CD4-positive, alpha-beta T cell treated with Interleukin-17A for 1 hour (primary cell): ENCODE measurements at places on chromosomes 5 and 9.

- no peak for DNase-seq
These were observed 12.6 kb upstream of the SOWAHA start for GRCh38 chr5:132800545-132800944.

DNA sequence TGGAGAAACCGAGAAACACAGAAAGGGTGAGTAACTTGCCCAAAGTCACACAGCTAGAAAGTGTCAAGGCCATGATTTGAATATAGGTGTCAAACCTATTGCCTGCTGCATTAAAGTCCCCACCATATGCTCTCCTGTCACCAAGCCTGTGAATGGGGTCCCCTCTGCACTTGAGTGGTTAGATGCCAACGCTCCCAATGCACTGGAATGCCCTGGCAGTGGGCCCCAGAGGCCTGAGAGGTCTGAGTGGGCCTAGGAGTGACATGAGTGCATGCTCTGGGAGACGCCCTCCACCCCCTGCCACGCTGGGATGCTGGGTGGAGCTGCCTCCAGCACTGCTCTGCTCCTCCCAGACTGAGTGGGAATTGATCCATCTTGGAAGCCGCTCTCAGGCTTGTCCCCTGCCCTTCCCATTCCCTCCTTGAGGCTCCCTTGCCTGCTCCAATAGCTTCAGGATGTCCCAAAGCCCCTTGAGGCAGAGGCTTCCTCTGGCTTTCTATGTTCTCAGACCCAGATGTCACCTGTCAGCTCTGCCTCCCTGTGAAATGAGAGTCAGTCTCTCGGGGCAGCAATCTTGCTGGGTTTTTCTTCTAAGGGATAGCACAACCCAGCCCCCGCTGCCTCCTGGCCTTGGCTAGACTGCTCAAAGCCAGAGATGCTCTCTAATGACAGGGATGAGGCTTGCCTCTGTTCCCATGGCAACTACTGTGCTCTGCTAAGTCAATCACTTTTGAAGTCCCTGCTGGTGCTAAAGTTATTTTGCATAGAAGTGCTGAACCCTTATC, 6.6 kb upstream of the ARSI start:
- DNase-seq: no peak

- DNase-seq: no peak
These were observed 3.6 kb upstream of the OTP start for GRCh38 chr5:77641963-77642737.

DNA sequence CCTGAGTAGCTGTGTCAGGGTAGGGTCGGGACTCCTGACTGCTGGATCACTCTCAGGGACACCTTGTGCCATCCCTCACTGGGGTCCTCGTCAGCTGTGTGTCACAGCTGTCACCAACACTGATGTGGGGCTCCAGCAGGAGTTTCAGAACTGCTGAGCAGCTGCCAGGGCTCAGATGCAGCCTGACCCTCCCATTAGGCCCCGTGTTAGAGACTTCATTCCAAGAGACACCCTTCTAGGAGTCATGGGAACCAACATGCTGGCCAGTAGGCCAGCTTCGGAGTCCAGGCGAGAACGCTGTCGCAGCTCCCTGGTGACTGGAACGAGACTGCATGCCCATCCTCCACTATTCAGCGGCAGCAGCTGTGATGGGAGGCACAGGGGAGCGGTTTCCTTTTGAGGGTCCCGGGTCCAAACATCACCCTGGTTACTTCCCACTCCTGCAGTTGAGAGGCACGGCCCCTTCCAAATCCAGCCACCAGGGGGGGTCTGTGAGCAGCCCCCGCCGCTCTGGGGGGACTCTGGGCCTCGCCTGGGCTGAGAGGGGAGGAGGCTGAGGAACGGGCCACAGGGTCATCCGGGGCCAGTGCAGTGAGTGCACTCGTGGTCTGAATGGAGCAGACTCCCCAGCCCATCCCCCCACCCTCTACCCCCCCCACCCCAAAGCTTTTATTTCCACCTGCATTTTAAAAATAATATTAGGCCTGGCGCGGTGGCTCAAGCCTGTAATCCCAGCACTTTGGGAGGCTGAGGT, 12.6 kb upstream of the TCF7 start:
- DNase-seq: peak; percentile 81

DNA sequence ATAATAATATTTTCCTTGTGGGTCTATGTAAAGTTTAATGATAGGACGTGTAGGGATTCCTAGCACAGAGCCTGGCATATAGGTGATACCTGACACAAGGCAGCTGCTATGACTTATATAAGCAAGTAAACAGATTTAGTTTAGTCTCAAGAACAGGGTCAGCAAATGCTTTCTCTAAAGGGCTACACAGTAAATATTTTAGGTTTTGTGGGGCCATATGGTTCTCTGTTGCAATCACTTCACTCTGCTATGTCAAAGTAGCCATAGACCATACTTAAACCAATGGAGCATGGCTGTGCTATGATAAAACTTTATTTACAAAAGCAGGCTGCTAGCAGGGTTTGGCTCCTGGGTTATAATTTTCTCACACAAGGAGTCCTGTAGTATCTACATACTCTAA, 204.8 kb upstream of the KLF4 start:
- DNase-seq: no peak

- no peak for DNase-seq
These were observed 5.8 kb downstream of the PAEP start for GRCh38 chr9:135567311-135567710.

- DNase-seq: no peak
These were observed 38.2 kb upstream of the BTNL3 start for GRCh38 chr5:180950291-180950949.

- DNase-seq: no peak
These were observed 121.0 kb upstream of the RETREG1 start for GRCh38 chr5:16737620-16738364.

- no peak for DNase-seq
These were observed 128.2 kb upstream of the IRX2 start for GRCh38 chr5:2879701-2880100.

GRCh38 chr5:135446206-135446605, 942 bp downstream of the DCANP1 start:
- DNase-seq: no peak

DNA sequence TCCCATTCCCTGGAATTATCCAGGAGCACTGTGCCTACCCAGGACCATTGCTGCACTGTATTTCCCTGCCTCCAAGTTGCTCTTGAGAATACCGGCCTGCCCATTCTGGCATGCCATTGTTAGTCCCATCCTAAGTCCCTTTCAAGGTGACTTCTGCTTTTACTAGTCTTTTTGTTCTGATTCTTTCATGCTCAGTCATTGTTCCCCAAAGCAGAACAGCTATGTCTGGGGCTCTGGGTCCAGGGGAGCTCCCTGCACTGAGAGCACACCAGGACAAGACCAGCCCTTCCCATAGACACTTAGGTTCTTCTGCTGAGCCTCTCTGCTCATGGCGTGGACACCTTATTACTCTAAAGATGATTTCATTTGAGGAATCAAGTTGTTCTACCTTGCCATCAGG, 388.9 kb upstream of the KLF4 start:
- DNase-seq: no peak

DNA sequence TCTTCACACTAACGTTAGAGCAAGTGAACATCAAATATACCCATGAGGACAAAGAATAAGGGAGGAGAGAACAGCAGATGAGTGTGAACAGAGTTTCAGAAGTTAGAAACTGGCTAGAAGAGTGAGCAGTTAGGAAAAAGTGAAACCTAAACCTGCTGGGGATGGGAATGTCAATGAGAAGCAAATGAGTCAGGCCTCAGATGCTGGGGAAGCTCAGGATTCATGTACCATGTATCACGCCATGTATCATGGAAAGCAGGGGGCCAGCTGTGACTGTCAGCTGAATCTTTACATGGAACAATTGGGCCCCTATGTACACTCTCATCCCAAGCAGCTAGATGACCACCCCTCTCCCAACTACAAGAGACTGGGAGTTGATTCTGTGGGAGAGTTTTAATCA, 16.2 kb downstream of the GDF9 start:
- DNase-seq: no peak

DNA sequence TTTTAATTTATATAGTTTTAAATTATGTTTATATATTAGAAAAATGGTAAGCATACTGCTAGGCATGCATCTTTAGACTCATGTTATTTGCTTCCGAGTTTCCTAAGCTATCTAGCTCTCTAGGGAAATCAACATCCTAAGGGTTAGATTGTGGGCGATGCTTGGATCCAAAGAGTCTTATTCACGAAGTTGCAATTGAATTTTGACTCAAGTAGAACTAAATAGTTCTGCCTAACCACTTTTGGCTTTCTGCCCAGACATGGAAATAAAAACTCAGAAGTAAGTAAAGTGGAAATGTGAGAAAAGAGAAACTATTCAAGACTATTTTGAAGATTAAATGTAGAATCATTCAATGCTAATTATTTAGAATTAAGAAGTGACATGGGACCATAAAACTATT, 440.4 kb downstream of the CDH18 start:
- no peak for DNase-seq

DNA sequence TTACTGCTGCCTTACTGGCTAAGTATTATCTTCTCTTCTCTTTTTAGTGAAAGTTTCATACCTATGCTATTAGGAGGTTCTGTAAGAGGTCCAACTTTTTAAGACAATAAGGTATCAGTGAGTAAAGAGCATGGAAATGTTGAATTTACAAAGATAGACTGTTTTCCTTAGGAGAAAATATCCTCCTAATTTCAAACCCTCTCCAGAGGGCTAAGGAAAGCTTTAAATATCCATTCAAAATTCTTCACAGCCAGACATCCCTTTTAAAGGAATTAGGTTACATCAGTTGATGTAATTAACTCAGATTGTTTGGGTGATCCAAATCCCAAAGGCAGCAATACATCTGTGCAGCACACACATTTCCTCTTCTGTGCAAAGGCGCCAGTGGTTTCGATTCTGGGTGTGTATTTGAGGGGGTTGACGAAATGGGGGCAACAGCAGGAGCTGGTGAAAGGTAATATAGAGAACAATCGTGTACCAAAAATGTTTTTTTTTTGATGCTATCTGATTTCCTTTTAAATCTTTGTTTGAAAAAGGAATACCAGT, 273.8 kb upstream of the RPS23 start:
- no peak for DNase-seq

DNA sequence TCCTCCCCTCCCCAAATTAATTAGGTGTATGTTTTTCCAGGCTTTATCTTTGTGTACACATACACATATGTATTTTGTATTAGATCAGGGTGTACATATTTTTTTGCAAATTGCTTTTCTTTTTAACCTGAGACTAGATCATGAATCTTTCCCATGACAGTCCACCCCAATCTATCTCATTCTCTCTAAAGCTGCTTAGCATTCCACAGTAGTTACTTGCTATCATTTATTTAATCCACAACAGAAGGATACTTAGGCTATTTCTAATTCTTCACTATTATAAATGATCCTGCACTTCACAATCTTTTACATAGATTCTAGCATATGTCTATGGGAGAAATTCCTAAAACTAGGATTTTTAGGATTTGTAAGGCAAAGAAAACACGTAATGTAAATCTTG, 43.9 kb downstream of the SH3RF2 start:
- DNase-seq: no peak
